NCI-H1105 treated with DMSO at 0.1 percent for 48 hours (cell line): ENCODE measurements at places on chromosomes 12 and 14.
A peak's percentile ranks its signal among the peaks of the same experiment; 100 is the strongest.

DNA sequence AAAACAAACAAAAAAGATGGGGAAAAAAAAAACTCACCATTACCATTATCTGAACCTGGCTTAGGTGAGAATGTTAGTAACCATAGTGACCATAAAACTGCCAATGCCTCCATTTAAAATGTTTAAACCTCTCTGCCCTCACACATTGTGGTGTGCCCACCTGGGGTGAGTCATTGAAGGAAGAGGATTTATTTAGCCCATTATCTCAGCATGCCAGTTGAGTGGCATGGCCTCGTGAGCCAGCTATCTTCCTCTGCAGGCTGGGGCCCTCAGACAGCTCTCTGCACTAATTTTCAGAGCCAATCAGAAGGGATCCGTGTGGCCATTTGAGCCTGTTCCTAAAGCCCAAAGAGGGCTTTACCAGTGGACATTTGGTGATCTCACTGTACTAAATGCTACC, 81.8 kb upstream of the CCDC198 start:
- DNase-seq, result no peak

- DNase-seq, result no peak
Observed at GRCh38 chr14:55118761-55119160, 10.3 kb upstream of the LGALS3 start.

- DNase-seq, result no peak
Observed at GRCh38 chr14:74572726-74573301, 39.2 kb downstream of the LTBP2 start.

DNA sequence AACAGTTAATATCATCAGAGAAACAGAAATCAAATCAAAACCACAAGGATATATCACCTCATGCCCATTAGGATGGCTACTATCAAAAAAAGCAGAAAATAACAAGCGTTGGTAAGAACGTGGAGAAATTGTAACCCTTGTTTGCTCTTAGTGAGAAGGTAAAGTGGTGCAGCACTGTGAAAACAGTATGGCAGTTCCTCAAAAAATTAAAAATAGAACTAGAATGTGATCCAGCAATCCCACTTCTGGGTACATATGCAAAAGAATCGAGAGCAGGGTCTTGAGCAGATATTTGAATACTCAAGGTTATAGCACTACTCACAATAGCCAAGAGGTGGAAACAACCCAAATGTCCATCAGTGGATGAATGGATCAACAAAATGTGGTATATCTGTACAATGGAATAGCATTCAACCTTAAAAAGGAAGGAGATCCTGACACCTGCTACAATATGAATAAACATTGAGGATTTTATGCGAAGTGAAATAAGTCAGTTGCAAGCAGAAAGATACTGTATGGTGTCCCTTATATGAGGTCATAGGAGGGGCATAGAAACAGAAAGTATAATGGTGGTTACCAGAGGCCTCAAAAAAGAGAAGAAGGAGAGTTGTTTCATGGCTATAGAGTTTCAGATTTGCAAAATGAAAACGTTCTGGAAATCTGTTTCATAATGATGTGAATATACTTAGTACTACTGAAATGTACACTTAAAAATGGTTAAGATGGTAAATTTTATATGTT, 131.0 kb upstream of the EEA1 start:
- no peak for DNase-seq

- no peak for DNase-seq
Observed at GRCh38 chr14:65156568-65157366, 54.5 kb upstream of the MAX start.

GRCh38 chr12:2384029-2384386, 331.2 kb downstream of the CACNA1C start:
- DNase-seq, result no peak

DNA sequence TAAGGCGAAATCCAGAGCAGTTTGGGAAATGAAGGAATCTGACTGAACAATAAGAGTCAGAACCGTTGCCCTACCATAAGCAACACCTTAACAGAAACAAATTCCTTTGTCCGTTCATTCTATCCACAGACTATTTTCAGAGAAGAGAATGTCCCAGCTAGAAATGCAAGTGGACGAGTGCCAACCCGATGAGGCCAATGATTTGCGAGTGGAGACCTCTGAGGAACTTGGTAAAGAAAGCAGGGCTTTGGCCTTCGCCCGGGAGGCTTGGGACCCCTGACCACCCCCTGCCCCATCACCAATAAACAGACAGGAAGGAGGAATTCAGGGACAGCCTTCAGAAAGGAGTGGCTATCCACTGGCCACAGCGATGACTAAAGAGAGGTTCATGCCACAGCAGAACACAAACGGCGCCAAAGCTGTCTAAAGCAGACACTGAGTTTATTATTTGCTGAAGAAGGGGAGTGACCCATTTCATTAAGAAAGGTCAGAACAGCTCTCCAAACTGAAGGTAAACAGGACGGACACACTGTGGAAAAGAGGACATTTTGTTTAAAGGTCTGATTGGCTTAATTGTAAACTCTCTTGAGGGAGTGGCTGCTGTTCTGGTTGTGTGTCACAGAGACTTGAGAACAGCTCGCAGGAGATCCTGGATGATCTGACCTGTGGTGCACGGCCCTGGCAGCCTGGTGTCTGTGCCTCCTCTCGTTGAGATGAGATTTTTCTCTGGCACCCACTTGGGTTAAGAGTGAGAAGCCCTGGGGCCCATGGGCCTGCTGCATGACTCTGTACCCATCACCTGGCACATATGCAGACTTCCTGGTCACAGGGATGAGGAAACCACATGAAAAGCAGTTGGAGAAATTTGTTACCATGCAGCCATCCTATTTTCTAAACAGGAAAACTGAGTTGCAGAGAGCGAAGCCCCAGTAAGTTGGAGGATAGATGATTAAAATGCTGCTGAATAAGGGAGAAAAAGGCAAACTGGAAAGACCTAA, 142.0 kb upstream of the PZP start:
- no peak for DNase-seq

DNA sequence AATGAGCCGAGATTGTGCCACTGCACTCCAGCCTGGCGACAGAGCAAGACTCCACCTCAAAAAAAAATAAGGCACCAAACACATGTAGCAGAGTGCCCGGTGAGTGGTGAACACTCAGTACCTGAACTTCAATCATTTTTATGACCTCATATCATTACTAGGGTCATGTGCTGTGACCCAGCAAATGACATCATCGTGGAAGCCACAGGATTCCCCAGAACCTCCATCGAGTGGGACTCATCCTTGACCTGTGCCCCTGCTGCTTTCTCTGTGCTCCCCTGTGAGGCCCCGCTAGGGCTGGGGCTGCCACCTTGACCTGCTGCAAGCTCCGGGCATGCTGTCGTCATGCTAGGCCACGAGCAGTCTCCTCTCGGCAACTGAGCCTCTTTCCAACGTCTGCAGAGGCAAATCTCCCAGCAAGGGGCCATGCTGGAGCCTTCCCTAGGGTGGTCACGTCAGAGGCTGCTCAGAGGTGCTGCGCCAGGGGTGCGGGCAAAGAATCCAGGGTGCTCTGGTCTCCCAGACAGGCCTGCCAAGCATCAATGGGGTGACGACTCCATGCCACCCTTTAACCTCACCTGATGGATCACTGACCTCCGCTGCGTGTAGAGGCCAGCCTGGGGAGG, 18.5 kb downstream of the GLTP start:
- DNase-seq, result no peak

DNA sequence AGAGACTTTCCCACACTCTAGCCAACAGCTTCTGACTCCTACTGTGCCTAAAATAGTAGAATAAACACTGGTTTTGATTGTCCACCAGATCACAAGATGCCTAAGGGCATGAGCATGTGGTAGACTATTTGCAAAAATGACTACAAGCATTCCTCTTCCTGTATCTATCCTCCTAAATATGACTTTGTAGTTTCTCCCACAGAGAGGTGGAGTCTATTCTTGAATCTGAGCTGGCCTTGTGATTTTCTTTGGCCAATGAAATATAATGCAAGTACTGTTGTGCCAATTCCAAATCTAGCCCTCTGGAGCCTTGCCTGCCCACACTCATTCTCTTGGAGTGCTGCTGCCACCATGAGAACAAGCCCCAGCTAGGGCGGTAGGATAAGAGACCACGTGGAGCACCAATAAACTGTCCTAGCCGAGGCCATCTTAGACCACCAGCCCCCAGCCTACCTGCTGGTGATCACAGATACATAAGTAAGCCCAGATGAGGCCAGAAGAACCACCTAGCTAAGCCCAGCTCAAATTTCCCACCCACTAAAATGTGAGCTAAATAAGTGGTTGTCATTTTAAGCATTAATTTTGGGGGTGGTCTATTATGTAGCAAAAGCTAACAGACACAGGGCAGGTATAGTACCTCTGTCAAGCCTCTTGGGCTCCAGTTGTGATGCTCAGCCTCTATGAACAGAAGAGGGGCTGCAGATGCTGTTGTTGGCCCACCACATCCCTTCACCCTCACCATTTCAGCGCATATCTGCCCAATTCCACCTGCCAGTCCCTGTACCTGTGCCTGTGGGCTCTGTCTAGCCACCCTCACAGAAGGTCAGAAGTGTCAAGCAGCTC, 17.9 kb downstream of the ZFP36L1 start:
- no peak for DNase-seq

DNA sequence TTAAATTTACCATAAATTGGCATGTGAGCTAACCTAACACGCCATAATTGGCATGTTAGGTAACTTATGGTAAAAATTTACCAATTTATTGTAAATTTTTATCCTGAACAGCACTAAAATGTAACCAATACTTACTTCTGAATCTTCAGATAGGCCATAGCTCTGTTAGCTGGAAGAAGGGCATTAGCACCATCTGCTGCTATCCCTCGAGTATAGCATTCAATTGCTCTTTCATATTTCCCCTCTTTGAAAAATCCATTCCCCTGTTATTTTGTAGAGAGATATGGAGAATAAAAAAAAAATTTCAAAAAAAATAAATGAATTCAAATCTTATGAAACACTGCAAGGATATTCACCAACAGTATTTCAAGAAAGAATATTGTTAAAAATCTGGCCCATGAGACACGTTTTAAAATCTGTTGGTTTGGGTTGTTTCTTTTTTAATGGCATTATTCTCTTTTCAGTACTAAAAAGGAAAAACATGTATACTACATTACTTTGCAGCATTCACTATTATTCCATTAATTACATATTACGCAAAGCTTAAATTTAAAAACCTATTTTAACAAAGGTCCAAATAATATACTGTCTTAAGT, 19.1 kb downstream of the RPAP3 start:
- peak; percentile 48 for DNase-seq
